ENCODE measurements at places on chromosomes 3 and 15.

DNA sequence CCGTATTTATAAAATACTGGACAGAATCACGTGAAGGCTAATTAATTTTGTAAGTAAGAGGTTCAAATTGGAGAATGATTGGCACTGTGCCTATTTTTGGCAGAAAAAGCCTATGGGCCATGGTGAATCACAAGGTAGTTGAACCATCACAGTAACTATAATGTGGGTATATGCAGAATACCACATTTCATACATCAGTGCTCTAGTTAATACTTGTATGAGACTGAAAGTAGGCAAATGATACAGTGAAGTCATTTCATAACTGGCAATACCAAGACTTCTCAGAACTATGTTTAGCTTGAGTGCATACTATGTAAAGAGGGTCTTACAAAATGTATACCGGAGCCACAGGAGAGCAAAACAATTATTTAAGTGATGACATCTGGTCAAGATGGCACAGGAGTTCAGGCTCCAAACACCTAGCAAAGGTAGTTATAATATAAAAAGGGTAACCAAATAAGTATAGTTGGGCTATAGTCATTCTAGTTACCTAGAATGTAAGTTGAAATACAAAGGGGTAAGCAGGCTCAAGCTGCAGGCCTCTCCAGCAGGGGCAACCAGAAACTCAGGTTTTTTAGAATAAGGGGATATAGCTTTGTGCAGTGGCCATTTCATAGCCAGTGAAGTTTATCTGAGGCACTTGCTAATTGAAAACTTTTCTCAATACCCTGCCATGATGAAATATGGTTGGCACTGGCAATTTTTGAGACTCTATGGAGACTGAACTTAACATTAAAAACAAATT is 19.1 kb downstream of the GPR160 start:
- DNase-seq: no peak

- no peak for DNase-seq
These were observed 1081.7 kb downstream of the NAALADL2 start for GRCh38 chr3:175940881-175941280.

DNA sequence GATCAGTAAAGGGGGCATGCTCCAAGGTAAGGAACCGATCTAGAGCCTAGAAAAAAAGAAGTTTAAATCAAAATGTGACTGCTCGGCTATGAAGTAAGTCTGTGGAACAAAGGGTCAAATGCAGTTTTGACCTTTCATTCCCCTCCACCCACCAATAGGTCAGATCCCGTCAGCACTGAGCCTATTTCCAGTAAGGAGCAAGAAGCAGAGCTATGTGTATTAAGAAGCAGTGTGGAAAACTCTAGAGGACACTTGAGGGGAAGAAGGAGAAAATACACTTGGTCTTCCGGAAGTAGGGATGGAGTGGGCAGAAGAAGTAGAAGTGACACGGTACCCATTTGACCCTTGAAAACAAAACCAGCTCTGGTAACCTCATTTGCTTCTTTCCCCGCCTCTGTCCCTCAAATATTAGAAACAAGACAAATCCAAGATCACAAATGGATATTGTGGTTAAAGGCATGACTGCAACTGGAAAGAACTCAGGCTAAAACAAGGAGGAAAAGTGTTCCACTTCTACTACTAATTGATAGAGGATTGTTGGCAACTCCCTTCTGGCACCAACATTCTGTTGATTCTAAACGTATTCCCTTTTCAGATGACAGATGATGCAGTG is 888.3 kb upstream of the NR2F2 start:
- no peak for DNase-seq

GRCh38 chr15:90382320-90382719 is 5.7 kb upstream of the IQGAP1 start:
- DNase-seq: no peak

GRCh38 chr3:179156170-179156569 is 8.0 kb downstream of the PIK3CA start:
- no peak for DNase-seq

GRCh38 chr3:53046171-53047170 is 598 bp upstream of the SFMBT1 start:
- DNase-seq: no peak

DNA sequence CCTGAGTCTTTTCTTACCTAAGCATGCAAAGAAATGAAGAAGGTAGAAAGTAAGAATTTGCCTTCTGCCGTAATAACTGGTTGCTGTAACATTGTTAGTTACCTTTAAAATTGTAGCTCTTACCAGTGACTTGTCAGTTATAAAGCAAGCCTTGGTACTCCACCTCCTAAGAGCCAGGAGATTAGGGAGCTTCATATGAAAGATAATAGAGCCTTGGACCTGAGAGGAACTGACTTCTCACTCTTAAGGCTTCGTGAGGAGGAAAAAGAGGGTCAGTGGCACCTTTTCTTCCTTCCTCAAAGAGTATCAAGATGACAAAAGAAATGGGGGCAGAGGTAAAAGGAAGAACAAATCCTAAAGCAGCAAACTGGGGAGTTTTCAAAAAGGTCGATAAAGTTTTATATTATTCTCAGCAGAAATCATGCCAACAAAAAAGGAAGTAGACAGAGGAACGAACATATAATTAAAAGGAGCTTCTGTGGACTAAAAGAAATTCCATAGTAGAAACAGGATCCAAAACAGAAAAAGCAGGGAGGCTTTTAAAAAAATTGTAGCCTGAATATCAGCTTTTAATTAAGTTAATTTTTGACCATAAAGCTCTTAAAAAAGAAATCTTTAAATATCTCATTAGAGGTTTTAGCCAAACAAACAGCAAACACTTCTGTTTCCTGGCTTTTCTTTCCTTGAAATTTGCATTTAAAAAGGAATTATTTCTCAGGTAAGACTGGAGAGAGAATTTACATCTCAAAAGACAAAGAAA is 847.1 kb upstream of the ALCAM start:
- DNase-seq: no peak

DNA sequence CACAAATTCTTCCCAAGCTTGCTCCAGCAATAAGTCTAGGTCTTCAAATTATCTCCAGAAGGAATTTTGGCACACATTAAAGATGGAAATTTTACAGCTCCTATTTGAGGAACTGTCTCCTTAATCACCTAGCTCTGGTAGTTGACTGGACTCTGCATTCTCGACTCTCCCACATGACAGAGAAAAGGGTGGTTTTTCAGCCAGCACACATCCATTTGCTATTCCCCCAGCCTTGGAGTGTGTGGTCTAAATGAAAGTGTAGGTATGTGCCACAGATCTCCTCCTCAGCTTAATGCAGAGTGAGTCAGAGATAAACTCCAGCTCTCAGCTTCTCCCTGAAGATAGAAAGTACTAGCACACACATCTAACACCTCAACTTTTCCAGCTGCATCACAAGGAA is 62.2 kb upstream of the ALCAM start:
- no peak for DNase-seq

DNA sequence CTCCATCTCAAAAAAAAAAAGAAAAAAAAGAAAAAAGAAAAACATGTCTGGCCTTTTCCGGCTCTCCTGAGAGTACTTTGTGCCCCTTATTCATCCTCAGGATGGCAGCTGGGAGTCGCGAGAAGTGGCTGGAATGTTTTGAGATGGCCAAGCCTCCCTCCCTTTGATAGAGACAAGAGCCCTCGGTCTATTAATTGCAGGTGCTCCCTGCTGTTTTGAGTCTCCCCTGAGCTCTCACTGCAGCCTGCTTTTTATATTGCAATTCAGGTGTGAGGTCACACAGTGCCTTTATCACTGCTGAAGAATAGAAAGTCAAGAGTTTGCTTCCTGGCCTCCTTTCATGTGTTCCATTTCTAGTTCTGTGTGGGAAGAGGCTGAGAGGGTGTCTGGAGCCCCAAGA is 10.9 kb downstream of the CA12 start:
- no peak for DNase-seq
